NCI-H1417 treated with DMSO at 0.1 percent for 48 hours (cell line): ENCODE measurements at places on chromosomes 7 and 10.
A peak's percentile ranks its signal among the peaks of the same experiment; 100 is the strongest.

- DNase-seq: no peak
Observed at GRCh38 chr10:21317902-21318301, 207.6 kb downstream of the SKIDA1 start.

DNA sequence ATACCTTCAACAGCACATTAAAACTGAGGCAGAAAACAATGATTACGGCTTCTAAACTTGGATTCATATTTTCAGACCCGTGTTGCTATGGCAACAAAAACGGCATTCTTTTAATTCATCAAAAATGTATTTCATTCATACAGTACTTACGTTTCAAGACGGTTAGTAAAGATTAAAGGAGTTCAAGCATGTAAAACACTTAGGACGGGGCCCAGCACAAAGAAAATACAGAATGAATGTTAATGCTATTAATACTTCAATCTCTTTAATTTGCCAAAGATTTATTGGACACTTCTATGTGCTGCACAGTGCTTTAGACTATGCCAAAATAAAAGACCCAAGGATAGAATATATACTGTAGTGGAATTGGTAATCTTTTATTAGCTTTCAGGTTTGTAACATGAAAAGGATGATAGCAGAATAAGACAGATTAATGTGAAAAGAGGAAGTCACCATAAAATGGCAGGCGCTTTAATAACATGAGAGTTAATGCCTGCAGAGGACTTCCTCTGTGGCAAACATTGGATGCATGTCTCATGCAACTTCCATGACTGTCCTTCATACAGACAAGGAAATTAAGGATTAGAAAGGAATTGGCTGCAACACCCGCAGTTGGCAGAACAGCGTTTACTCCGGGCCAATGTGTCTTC, 201.6 kb upstream of the KLF6 start:
- DNase-seq: no peak

- no peak for DNase-seq
Observed at GRCh38 chr7:141043616-141044015, 28.9 kb upstream of the MRPS33 start.

- DNase-seq: no peak
Observed at GRCh38 chr7:151694828-151695580, 175.3 kb upstream of the RHEB start.

DNA sequence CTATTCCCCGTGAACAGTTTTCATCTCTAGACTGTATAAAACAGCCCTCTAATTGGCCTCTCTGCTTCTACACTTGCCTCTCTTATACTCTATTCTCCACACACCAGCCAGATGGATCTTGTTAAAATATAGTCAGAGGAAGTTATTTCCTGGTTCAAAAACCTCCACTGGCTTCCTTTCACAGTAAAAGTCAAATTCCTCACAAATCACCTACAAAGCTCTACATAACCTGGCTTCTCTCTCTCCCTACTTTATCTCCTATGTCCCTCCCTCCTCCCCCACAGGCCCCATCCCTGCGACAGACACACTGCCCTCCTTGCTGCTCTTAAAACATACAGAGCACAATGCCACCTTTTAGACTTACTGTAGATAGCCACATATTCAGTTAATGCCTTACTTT, 60.1 kb downstream of the TPK1 start:
- DNase-seq: no peak

DNA sequence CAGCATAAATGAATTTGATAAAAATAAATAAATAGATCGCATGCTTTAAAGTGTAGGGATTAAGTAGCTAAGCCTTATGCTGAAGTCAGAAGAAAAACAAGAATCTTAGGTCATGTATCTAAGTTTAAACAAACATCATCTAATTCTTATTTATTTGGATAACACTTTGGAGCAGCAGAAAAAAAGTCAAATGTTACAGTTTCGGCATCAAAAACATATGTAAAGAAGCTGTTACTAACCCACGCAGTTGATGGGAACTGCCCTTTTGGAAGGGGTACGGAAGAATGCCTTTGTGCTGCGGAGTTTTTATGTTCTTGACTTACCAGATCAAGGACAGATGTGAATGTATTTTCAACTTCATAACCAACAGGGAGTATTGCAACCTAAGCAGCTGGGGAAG, 37.3 kb upstream of the HABP2 start:
- no peak for DNase-seq

DNA sequence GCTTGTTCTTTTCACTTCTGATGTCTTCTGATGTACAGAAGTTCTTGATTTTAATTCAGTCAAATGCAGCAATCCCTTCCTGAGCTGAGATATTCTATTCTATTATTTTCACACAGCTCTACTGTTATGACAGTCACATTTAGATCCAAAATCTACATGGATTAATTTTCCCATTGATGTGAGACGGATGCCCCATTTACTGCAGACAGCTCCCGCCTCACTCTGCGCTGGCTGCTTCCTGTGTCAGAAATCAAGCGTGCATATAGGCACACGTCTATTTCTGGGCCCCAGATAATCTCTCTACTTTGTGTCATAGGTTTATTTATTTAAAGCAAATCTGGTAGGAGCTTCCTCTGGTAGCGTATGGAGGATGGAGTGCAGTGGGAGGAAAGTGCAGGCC, 6.7 kb downstream of the BNIP3 start:
- DNase-seq: peak; percentile 20

GRCh38 chr7:6530626-6531491, 20.4 kb downstream of the GRID2IP start:
- no peak for DNase-seq

DNA sequence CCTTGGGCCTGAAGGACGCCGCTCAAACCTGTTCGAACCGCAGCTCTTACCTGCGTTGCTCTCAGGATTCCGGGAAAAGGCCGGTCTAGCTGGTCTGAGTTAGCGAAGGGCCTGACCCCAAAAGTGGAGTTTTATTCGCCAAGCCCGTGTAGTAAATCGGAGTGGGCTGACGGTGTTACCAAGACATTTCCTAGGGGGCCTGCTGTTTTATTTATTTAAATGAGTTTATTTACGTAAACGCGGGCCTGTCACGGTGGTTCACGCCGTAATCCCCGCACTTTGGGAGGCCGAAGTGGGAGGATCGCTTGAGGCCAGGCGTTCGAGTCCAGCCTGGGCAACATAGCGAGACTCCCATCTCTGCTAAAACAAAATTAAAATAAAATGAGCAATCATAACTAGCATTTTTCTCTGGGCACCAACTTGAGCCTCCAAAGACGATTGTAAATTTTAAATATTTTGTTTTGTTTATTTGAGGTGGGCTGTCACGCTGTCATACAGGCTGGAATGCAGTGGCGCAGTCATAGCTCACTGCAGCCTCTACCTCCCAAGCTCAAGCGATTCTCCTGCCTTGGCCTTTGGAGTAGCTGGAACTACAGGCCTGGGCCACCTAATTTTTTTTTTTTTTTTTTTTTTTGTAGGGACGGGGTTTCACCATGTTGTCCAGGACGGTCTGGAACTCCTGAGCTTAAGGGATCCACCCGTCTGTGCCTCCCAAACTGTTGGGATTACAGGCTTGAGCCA, 903 bp downstream of the ZNF655 start:
- DNase-seq: no peak

DNA sequence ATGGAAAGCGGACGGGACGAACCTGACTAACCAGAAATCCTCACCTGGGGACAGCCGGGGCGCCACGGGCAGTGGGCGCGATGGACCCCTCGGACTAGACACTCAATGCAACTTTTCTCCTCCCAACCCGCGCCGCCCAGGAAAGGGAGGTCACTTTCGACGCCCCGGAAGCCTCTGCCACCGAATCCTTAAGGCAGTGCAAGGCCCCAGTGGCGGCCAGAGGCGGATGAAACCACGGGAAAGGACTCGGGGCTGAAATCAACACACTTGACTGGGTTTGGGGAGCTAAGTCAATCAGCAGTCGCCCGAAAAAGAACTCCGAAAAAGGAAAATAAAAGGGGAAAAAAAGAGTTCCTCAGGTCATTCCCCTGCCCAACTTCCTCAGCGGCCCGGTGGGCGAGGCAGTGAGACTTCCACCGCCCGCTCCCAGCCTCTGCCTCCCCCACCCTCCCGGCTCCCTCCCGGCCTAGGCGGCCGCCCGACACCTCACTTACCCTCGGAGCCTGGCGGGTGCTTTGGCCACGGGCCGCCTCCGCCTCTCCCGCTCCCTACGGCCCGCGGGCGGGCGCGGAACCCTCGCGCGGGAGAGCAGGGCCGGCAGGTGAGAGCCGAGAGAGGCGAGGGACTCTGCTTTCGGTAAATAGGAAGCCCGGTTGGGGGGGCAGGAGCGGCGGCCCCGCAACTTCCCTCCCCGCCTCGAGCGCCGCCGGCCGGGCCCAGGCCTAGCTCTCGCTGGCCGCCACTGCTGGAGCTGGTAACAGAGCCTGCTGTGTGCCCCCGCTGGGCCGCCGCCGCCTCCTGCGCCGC, 518 bp downstream of the WAPL start:
- no peak for DNase-seq

GRCh38 chr10:131693766-131694165, 207.0 kb upstream of the PPP2R2D start:
- DNase-seq: no peak

DNA sequence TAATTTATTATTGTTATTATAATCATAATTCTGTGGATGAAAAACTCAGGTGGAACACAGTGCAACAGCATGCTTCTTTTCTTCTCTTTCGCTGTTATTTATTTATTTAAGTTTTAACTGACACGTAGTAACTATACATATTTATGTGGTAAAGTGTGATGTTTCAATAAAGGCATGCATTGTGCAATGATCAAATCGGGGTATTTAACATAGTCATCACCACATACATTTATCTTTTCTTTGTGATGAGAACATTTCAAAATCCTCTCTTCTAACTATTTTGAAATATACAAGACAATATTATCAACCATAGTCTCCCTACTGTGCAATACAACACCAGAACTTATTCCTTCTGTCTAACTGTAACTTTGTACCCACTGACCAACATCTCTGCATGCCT, 152.5 kb upstream of the LYZL1 start:
- no peak for DNase-seq

- no peak for DNase-seq
Observed at GRCh38 chr7:107119376-107120105, 49.3 kb upstream of the HBP1 start.

DNA sequence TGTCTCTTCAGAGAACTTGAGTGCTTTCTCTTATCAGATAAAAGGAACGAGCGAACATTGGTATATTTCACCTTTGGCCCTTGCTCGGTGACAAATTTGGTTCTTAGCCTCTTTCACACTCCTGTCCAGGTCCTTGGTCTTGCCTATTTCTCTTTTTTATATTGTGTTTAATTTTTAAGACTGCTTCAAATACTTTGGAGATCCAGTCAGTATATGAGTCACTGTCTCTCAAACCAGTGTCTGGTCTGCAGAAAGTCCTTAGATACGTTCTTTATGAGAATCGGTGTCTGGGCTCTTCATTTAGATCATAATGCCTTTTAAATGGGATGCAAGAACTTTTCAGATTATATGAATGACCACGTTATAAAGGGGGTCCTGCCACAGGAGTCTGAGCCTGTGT, 55.0 kb downstream of the PIK3AP1 start:
- no peak for DNase-seq

DNA sequence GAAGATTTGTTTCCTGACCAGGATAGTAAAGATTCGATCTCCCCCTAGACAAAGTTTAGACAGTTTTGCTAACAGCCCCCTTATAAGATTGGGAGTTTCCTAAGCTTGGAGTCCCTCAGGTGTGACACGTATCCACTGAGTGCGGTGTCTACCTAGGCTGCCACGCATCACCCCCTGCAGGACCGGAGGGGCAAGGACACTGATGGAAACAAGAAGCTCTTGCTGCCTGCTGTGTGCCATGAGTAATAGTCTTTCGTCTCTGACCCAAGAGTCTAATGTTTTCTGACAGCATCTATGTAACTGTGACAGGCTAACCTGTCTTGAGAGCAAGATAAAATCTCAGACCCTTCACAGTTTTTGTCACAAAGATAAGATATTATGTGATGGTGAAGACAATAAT, 173.5 kb downstream of the SEMA3E start:
- no peak for DNase-seq

DNA sequence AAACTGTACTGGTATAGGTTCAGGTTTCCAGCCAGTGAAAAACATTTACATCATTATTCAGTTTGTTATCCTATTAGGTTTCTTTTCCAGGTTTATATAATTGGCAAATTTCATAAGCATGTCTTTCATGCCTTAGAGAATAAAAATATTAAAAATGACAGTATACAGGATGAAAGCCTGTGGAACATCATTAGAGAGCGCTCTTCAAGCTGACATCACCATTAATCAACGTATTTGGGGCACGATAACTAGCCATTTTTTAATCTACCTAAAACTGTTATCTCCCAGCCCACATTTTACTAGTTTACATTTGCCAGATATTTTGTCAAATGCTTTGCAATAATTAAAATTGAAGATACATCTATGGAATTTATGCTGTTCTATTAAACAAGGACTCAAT, 714.1 kb downstream of the CNTNAP2 start:
- no peak for DNase-seq

DNA sequence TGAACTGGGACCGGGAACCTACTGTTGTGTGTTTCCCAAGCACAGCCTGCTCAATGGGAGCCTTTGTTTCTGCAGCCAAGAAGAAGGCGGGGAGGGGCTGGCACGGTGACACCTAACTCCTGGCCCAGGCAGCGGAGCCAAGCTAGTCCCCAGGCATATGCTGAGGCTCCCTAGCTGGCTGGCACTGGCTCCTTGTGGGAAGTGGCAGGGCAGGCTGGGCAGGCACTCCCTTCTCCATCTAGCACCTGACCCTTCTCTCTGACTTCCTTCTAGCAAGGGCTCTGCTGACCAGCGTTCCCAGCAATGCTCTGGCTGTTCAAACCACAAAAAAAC, 325.0 kb downstream of the PLXNA4 start:
- no peak for DNase-seq

- no peak for DNase-seq
Observed at GRCh38 chr7:55593172-55593514, 20.8 kb upstream of the VOPP1 start.

GRCh38 chr10:125232841-125233240, 72.5 kb upstream of the CTBP2 start:
- no peak for DNase-seq

DNA sequence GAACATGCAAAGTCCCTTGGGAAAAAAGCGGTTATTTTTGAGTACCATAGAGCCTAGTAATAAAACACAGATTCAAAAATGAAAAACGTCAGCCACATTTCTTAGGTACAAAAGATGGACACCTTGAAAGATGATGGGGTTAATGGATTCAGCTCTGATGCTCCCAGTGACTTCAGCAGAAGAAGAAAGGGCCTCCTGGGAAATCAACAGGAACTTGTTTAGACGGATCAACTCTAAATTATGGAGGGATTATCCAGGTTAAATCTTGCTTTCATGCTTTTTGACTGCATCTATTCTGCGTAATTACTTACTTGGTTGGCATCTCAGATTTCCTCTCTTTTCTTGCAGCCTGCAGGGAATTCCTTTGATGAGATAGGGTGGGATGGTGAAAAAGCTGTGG, 82.5 kb downstream of the TMEM178B start:
- DNase-seq: no peak
